Right renal pelvis (tissue), 4 donors: ENCODE measurements at places on chromosomes 16 and 17. TPM values are rescaled to one million over a fixed set of nuclear protein-coding genes. Genes with fewer than 3 reads are reported as not detected.

Gene ABCC11
- 0.25 TPM for polyA plus RNA-seq

Gene NPIPA8
- 0.69 TPM for polyA plus RNA-seq

Gene GGT6
- 7.1 TPM for polyA plus RNA-seq

Gene ICAM2
- 31.1 TPM for polyA plus RNA-seq

Gene FOXK2
- polyA plus RNA-seq, result 45.0 TPM

Gene PRSS53
- 1.4 TPM for polyA plus RNA-seq

Gene ARL5C
- 0.32 TPM for polyA plus RNA-seq

Gene KLHL10
- polyA plus RNA-seq, result 0.34 TPM

Gene NARF
- polyA plus RNA-seq, result 73.4 TPM

Gene GPT2
- polyA plus RNA-seq, result 28.9 TPM

DNA sequence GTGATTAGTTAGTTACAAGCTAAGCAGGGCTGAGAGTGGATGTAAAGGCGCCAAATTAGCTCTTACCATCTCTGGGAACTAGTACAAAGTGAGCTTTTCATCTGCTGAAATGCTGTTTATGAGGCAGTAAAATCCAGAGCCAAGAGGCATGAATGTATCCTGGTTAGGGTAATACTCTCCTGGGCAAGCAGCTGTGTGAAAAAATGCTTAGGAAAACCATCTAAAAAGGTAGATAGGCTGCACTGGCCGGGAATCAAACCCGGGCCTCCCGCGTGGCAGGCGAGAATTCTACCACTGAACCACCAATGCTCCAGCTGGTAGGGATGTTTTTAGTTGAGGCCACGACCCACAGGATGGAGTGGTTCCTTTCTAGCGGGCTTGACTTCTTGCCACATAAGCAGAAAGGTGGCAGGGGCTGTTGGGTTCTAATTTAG is 23.0 kb downstream of the VAC14 start:
- no peak for DNase-seq

GRCh38 chr16:5490499-5490898 is 392.9 kb upstream of the EEF2KMT start:
- DNase-seq, result peak; percentile 10

GRCh38 chr17:292531-293382 is 59.9 kb downstream of the RPH3AL start:
- DNase-seq, result no peak

GRCh38 chr16:80029761-80030481 is 429.4 kb upstream of the MAF start:
- no peak for DNase-seq

DNA sequence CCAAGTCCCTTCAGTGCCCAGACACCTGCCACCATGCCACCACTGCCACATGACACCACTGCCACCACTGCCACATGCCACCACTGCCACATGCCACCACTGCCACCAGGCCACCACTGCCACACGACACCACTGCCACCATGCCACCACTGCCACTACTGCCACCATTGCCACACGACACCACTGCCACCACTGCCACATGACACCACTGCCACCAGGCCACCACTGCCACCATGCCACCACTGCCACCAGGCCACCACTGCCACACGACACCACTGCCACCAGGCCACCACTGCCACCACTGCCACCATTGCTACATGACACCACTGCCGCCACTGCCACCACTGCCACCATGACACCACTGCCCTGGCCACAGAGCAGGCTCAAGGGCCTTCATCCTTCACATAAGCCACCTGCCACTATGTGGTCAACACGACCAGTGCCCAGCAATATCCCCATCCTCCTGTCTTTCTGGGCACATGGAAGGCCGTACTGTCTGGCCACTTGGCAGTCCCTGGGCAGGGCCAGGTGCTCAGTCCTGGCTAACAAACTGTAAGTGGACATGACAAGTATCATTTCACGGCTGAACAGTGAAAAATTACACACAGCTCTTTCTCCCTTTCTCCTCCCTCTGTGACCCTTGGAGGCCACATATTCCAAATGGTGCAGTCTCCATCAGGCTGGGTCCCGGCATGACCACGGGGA is 33.1 kb downstream of the ABR start:
- no peak for DNase-seq

- DNase-seq, result no peak
Observed at GRCh38 chr17:62668091-62668804, 40.8 kb downstream of the MRC2 start.

- no peak for DNase-seq
Observed at GRCh38 chr17:9755083-9755482, 36.3 kb downstream of the DHRS7C start.

- DNase-seq, result no peak
Observed at GRCh38 chr16:57537194-57537505, 779 bp upstream of the CCDC102A start.

DNA sequence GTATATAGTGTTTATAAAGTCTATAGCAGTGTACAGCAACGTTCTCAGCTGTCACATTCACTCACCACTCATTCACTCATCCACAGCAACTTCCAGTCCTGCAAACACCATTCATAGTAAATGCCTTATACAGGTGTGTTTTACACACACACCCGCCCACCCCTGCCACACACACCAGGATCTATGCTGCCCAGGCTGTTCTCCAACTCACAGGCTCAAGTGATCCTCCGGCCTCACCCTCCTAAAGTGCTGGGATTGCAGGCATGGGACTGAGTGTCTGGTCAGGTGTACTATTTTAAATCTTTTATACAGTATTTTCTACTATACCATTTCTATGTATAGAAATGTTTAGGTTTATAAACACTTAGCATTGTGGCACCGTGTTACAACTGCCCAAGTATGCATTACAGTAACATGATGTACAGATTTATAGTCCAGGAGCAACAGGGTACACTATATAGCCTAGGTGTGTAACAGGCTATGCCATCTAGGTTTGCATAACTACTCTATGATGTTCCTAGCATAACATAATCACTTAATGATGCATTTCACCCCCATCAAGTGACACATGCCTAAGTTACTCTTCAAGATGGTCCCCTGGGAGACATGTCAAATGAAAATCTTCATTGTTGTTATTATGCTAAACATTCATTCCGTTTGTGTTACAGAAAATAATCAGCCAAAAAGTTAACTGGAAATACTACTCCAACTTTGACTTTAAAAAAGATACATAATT is 42.5 kb downstream of the CREBBP start:
- DNase-seq, result no peak

- DNase-seq, result no peak
Observed at GRCh38 chr17:296379-296778, 56.2 kb downstream of the RPH3AL start.

- DNase-seq, result no peak
Observed at GRCh38 chr17:77830816-77831473, 127.6 kb upstream of the TNRC6C start.

- DNase-seq, result no peak
Observed at GRCh38 chr17:72472106-72472505, 351.3 kb downstream of the SOX9 start.

GRCh38 chr17:72373910-72374741 is 253.3 kb downstream of the SOX9 start:
- no peak for DNase-seq

DNA sequence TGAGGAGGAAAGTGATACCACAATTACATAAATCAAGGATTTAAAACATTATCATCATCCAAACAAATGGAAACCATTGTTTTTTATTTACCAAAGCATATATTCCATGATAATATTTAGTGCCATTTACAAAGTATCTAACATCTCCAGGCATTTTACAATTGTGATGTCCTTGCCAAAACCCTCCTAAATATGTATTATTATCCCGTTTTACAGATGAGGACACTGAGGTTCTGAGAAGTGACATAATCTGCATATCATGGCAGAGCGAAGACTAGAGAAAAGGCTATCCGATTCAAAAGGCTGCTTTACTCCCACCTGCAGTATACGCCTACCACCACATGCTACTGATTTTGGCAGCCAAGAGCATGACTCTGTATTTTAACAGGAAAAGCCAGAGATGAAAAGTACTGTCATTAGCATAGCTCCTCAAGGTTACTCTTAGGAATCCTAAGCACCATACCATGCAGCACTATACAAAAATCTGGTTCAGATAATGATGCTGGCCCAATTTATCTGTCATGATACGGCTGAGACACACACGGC is 301.4 kb downstream of the CA10 start:
- no peak for DNase-seq

DNA sequence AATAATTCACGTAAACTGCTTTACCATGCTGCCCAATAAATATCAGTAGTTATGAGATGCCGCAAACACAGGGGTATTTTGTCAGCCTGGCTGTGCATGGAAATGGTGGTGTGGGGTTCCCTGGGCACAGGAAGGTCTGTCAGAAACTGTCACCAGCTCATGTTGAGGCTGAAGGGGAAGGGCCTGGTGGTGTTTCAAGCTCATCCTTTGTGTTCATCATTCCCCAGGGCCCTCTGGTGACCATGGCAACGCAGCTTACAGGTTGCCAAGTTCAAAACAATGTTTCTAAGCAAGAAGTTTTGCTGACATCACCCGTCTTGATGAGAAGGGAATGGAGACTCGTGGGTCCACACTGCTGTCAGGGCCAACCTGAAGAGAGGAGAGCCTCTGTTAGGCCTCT is 348.9 kb upstream of the C16orf82 start:
- DNase-seq, result no peak

GRCh38 chr16:3819746-3820724 is 60.5 kb downstream of the CREBBP start:
- peak; percentile 23 for DNase-seq

DNA sequence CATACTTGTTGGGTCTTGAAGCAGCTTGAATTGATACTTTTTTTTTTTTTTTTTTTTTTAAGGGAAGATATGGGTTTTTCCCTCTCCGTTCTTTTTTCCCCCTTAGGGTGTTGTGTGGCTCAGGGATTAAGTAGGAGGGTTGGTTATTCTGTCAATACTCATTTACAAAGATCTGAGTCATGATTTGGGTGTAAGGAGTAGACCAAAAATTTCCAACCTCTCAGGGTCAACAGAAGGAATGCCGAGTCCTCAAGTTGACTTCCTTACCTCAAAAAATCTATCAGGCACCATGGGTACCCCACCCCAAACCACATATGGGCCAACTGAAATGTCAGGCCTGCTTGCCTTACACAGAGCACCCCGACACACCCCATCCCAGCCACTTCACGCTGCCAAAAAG is 230.5 kb downstream of the CCDC182 start:
- no peak for DNase-seq

GRCh38 chr17:57902800-57903759 is 52.1 kb downstream of the CUEDC1 start:
- DNase-seq, result no peak

GRCh38 chr16:89953671-89954406 is 5.3 kb downstream of the DEF8 start:
- no peak for DNase-seq

DNA sequence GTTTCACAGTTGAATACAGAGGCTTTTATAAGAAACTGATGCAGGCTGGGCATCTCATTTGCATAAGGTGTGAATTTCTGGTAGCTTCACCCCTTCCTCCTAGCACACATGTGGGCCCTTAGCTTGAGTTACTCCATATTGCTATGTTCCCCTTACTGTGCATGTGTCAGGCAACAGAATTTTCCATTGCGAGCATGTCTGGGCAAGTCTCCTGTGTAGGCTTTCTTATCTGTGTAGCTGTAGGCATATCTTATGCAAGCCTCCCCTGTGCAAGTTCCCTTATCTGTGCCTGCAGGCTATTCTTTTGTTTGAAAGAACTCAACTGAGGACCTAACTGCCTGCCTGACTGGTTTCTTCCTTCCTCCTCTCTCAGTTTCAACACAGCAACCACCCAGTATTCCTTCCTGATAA is 597.4 kb upstream of the CDH5 start:
- DNase-seq, result no peak

DNA sequence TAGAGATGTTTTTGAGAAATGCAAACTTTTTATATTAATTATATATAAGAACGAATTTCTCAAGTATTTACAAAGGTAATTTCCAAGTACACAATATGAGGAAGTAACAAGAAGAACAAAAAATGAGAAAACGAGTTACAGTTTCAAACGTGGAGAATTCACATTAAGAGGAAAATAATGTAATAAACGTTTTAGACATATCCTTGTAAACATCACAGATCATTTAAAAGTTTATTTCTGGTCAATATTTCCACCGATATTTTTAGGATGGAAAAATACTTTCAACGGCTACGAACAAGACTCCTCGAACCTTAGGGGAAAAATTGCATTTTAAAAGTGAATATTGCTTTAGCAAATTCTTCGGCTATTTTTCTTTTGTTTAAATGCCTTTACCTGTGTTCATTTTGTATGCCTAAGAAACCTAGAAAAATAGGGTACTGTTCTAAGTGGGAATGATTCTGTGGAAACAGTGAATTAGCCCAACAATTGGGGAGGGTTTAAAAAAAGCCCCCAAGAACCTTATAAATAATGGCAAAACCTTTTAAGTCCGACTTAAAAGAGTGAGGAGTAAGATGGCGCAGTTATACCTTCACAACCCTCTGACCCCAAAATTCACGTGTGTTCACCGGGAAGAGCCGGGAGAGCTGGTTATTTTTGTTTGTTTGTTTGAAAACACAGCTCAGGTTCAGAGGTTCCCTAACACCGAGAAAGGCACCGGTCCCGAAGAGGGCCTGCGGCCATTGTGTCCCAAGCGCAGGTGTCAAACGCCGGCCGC is 3.3 kb downstream of the HNF1B start:
- no peak for DNase-seq

- no peak for DNase-seq
Observed at GRCh38 chr17:20218272-20218671, 209.1 kb downstream of the SPECC1 start.

GRCh38 chr16:7492122-7492521 is 159.5 kb downstream of the RBFOX1 start:
- DNase-seq, result no peak

DNA sequence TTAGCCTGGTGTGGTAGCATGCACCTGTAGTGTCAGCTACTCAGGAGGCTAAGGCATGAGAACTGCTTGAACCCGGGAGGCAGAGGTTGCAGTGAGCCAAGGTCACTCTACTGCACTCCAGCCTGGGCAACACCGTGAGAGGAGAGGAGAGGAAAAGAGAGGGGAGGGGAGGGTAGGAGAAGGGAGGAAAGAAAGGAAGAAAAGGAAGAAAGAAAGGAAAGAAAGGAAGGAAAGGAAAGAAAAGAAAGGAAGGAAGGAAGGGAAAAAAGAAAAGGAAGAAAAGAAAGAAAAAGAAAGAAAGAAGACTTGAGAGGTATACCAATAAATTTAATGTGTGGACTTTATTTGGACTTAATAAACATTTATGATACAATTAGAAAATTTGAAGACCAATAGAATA is 66.8 kb upstream of the FA2H start:
- no peak for DNase-seq

GRCh38 chr17:5510771-5511170 is 24.4 kb downstream of the MIS12 start:
- no peak for DNase-seq

GRCh38 chr17:12410717-12411116 is 255.0 kb upstream of the MYOCD start:
- DNase-seq, result no peak

- no peak for DNase-seq
Observed at GRCh38 chr16:11949527-11949926, 7.7 kb upstream of the NPIPB2 start.
